ENCODE measurements at places on chromosomes 13 and 19.

DNA sequence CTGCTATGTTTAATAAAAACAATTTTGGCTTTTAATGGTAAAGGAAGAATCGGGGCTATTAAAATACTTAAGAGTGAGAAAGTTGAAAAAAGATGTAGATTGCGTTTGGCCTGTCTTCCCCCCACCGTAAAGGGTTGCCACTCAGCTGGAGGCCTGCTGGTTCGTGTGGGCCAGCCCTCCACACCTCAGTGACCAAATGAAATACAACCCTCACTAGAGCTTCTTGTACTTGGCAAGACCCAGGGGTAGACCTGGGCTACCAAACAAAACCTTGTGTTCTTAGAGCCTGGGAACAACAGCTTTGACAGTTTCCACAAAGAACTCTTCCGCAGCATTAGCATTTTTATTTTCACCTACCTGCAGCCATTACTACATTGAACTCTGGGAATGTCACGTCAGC is 152.8 kb upstream of the PABPC3 start:
- no peak for DNase-seq

DNA sequence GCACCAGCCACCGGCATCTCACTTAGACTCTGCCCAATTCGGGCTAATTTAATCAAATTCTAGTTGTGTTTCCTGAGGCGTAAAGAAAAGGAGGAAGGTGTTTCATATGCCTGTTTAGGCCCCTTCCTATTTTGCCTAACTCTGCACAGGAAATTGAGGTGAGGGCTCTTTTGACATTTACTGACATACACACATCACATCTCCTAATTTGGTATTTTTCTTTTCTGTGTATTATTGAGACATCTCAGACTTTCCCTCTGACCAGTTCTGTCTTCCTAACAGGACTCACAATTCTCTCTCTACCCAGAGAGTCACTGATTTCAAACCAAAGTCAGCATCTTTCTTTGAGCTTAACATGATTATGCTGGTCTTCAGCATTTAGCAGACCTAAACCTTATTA is 7.9 kb downstream of the CEACAM3 start:
- no peak for DNase-seq

GRCh38 chr13:44698066-44698465 is 121.9 kb upstream of the TSC22D1 start:
- DNase-seq, result no peak

- DNase-seq, result no peak
Observed at GRCh38 chr13:37481011-37481884, 117.3 kb downstream of the POSTN start.

DNA sequence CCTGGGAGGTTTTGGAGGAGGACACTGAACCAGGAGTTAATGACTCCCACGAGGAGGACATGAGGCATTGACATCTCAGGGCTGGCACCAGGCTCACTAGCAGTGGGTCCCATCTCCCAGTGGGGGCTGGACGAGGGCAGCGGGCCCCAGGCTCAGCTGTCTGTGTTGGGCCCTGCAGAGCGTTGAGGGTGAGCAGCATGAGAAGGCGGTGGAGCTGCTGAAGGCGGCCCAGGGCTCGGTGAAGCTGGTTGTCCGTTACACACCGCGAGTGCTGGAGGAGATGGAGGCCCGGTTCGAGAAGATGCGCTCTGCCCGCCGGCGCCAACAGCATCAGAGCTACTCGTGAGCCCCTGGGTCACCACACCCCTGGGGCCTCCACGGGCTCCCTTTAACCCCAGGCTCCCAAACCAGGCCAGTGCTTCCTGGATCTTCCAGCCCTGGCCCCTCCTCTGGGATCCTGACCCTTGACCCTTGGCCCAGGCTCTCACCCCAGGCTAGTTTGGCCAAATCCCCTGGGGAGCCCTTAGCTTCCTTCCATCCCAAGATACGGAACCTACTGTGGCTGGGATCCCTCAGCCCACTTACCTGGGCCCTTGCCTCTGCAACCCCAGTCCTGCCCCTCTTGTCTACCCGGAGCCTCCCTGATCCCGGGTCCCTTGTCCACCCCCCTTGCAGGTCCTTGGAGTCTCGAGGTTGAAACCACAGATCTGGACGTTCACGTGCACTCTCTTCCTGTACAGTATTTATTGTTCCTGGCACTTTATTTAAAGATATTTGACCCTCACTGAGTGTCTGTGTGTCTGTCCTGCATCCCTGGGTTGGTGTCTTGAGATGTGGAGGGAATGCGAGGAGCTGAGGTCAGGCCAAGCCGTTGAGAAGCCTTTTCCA is 1.0 kb downstream of the C19orf73 start:
- DNase-seq, result no peak
